ENCODE measurements at places on chromosomes 13 and 19.

DNA sequence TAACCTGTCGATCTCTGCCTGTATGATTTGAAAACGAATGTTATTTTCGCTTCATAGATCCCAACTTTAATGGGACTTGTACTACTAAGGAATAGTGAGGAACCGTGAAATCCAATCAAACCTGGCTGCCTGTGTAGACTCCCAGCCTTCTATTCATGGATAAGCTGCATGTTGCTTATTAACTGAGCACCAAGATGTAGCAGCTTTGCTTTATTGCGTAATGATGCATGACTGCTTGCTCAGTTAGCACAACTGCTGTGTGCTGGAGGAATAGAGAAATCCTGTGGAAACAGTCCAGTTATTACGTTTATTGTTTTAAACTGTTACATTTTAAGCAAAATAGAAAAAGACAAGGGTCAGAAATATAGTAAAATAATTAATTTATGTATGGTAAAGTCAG, 108.2 kb downstream of the SHISA2 start:
- H3K27me3 ChIP-seq = peaks cover 39% of the 10 kb centered on the region
- H3K27ac ChIP-seq = no peak overlapping the region
- DNase-seq = no peak
- H3K36me3 ChIP-seq = no peaks in the 10 kb centered on the region

DNA sequence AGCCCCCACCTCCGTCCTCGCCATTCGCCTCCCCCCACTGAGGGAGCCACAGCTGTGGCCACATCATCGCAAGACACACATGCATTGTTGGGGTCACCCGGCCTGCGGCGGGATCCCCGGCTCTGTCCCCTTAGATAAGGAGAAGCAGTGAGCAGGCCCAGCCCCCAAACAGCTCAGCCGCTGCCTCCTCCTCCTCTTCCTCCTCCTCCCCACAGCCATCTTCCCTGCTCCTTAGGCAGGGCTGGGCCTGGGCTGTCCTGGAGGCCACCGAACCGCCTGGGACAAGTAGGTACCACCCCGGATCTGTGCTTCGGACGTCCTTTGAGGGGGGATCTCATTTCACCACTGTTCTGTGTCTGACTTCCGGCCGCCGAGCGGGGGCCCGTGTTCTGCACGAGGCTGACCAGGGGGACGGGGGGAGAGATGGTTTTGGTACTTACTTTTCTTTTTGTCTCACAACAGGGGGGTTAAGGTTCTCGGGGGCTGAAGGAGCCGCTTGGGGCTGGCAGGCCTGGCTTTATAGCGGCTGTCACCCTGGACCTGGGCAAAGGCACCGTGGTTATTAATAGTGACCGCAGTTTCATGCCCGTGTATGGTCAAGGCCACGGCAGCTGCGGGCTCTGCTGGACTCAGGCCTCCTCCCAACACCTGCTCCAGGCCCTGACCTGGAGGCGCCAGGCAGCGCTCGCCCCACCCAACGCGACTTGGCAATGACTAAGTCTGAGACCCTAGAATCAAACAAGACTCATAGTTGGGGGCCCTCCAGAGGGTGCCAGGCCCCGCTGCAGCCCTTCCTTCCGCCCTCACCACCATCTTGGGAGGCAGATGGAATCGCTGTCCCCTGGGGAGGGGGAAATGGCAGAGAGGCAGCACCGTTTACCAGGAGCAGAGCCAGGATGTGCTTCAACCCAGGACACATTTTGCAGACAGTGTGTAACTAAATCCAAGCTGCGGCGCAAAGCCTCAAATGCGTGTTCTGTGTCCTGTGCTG, 18.3 kb downstream of the NMRK2 start:
- no peak overlapping the region for H3K27ac ChIP-seq
- no peak for DNase-seq
- no peaks in the 10 kb centered on the region for H3K4me1 ChIP-seq
- H3K4me3 ChIP-seq = no peak overlapping the region

DNA sequence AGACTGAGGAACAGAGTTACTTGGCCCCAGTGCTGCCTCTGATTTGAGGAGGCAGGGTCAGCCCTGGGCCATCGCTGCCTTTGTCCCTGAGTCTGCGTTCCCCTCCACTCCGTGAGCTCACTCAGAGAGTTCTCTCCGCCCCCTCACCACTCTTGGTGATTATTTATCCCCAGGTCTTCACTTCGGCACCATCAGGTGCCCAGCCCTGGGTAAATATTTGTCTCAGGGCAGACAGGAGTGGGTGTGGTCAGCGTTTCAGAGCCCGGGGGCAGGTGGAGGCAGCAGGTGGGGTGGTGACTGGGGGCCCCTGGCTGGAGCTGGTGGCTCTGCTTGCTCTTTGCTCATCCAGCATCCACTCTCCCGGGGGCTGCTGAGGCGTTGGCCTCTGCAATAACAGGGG, 20.6 kb downstream of the PPP1R37 start:
- H3K27me3 ChIP-seq = no peaks in the 10 kb centered on the region
- no peaks in the 10 kb centered on the region for H3K36me3 ChIP-seq
- peaks cover 33% of the 10 kb centered on the region for H3K4me1 ChIP-seq
- peak overlapping the region; percentile 96 for H3K27ac ChIP-seq

- no peaks in the 10 kb centered on the region for H3K4me1 ChIP-seq
- H3K27ac ChIP-seq = no peak overlapping the region
- no peak overlapping the region for H3K4me3 ChIP-seq
- peaks cover 50% of the 10 kb centered on the region for H3K27me3 ChIP-seq
These were observed 129.1 kb upstream of the SOX1 start for GRCh38 chr13:111937777-111938311.

DNA sequence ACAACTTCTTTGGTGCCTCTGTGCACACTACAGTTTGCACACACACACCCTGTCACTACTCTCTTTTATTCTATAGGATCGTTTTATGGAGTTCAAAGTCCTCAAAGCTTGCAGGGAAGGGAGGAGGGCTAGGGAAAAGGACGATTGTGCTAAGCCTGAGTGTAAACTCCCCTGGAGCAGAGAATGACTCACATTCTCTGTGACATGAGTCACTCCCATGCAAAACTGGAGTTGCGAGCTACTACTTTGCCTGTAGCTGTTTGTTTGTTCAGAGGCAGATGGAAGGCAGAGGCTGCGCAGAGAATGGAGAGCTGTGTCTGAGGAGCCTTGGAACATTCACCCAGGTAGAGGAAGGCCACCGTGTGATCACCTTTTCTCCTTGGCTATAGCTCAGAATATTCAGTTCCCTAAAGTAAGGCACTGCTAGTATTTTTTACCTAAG, 80.5 kb upstream of the MBNL2 start:
- peaks cover 25% of the 10 kb centered on the region for H3K4me1 ChIP-seq
- H3K4me3 ChIP-seq = peak overlapping the region; percentile 29
- peak overlapping the region; percentile 72 for H3K27ac ChIP-seq

DNA sequence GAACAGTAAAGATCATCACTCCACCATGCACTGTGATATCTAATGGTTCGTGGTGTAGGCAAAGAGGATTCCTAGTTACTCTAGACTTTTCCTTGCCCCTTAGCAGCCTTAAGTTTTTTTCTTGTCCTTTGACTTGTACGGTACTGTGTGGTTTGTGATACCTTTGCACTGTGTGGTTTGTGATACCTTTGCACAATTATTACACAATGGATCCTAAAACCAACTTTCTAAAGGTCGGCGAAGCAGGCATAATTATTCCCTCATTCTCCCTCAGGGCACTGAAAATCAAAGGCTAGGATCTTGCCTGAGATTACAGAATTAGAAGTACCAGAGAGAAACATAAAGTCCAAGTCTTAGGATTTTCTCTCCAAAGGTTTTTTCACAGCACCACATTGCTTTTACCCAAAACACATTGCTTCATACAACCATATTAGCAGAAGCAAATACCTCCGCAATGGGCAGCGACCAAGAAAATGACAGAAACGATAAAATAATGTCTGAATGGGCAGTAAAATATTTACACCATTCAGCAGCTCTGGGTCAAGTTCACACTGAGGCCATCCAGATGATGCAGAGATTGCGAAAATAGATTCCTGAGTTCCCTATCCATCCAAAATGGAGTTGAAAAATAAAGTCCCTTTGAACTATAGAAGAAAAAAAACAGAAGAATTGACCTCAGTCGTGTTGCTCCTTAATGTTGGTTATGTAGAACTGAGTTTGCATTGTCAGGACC, 106.4 kb downstream of the FGF14 start:
- no peaks in the 10 kb centered on the region for H3K36me3 ChIP-seq
- DNase-seq = no peak
- no peaks in the 10 kb centered on the region for H3K27me3 ChIP-seq

GRCh38 chr13:110268061-110268460, 38.9 kb downstream of the COL4A1 start:
- no peaks in the 10 kb centered on the region for H3K27me3 ChIP-seq
- H3K4me3 ChIP-seq = no peak overlapping the region
- no peak overlapping the region for H3K27ac ChIP-seq

DNA sequence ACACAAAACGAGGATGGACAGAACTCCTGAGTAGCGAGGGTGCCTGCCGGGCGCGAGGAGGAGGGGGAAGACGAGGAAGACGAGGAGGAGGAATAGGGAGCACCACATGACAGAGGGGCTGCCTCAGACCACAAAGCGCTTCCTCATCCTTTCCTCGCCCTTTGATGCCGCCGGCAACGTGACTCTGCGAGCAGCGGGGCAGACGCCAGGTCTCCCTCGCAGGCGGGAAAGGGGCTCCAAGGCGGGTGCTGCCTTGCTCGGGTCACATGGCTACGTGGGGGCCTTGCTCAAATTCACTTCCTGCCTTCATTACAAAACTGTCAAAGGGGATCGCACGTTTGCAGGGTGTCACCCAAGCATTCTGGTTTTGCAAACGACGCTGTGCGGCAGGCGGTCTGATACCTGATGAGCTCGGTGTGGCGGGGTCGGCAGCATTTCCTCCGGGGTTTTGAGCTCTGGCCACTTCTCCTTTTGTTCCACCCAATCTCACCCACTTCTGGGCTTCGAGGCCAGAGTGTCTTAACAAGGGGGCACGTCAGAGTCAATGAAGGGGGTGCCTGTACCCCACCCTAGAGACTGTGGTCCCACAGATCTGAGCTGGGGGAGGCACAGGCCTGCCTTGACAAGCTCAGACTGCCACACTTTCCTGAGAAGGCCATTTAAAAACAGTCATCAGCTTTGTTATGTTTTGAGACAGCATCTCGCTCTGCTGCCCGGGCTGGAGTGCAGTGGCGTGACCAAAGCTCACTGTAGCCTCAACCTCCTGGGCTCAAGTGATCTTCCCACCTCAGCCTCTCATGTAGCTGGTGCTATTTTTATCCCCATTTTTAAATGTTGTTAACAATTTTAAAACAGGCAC, 14.9 kb downstream of the MAP2K2 start:
- no peak for DNase-seq
- H3K4me3 ChIP-seq = no peak overlapping the region
- no peaks in the 10 kb centered on the region for H3K27me3 ChIP-seq
- H3K4me1 ChIP-seq = no peaks in the 10 kb centered on the region
- no peak overlapping the region for H3K27ac ChIP-seq

GRCh38 chr19:19613506-19613905, 5.0 kb downstream of the PBX4 start:
- peaks cover 10% of the 10 kb centered on the region for H3K27me3 ChIP-seq
- H3K36me3 ChIP-seq = no peaks in the 10 kb centered on the region
- DNase-seq = no peak
- H3K4me3 ChIP-seq = no peak overlapping the region
- H3K27ac ChIP-seq = no peak overlapping the region
- peaks cover 1% of the 10 kb centered on the region for H3K4me1 ChIP-seq

GRCh38 chr19:35223084-35223790, 5.3 kb downstream of the FAM187B start:
- no peak overlapping the region for H3K4me3 ChIP-seq
- H3K27ac ChIP-seq = no peak overlapping the region
- H3K36me3 ChIP-seq = no peaks in the 10 kb centered on the region
- DNase-seq = no peak
- peaks cover 7% of the 10 kb centered on the region for H3K27me3 ChIP-seq

GRCh38 chr13:25662516-25662915, 290.7 kb downstream of the ATP8A2 start:
- peaks cover 6% of the 10 kb centered on the region for H3K27me3 ChIP-seq
- peaks cover 12% of the 10 kb centered on the region for H3K4me1 ChIP-seq
- H3K4me3 ChIP-seq = no peak overlapping the region
- peaks cover 1% of the 10 kb centered on the region for H3K36me3 ChIP-seq

GRCh38 chr19:11281356-11282049, 14.5 kb upstream of the TSPAN16 start:
- DNase-seq = no peak
- H3K4me3 ChIP-seq = no peak overlapping the region
- no peaks in the 10 kb centered on the region for H3K27me3 ChIP-seq
- H3K36me3 ChIP-seq = no peaks in the 10 kb centered on the region

DNA sequence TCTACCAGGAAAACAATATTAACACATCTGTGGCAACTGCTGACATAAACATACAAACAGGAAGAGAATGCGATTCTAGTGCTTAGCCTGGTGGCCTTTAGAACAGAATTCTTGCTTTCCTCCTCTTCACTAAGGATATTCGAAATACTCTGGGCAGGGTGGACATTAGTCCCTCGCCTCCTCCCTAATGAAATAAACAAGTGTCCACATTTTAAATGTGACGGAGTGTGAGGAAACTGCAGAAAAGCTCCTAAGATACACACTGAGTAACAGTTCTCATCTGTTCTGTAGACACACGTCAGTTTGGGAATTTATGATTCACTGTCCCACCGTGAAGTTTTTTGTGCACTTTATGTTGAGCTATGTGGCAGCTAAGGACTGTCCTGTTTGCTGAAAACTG, 639 bp downstream of the STARD13 start:
- H3K36me3 ChIP-seq = no peaks in the 10 kb centered on the region
- peaks cover 17% of the 10 kb centered on the region for H3K4me1 ChIP-seq
- peak overlapping the region; percentile 96 for H3K27ac ChIP-seq
- peaks cover 8% of the 10 kb centered on the region for H3K27me3 ChIP-seq
- no peak for DNase-seq

DNA sequence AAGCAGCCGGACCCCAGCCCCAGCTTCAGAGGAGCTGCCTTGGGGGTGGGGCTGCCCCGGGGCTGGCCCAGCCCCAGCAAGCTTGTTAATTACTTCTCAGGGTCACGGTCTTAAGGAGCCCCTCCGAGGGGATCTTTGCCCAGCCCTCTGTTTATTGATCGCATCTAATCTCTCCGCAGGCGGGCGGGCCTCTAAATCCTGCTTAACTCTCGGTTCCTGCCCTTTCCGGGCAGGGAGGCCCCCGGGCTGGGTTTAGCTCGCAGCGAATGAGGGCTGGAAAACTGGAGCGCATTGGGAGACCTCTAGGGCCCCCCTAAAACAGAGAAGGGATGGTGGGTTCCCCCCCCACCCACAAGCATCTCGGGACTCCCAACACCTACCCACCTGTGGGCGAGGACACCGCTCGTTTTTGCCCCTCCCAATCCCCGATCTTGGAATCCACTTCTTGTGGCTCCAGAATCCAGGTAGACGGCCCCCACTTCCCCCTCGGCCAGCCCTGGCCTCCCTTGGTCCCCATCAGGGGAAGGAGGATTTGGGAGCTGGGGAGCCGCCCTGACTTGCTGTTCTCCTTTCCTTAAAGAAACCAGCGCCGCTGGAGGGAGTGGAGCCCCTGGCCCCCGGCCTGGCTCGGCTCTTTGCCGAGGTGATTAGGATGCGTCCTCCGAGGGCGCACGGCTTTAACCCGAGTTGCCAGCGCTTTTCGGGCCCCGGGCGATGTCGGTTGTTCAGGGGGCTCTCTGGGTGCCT, 59.5 kb upstream of the ADGRL1 start:
- peak overlapping the region; percentile 63 for H3K4me3 ChIP-seq
- H3K27ac ChIP-seq = no peak overlapping the region
- no peak for DNase-seq
- H3K36me3 ChIP-seq = no peaks in the 10 kb centered on the region
- H3K4me1 ChIP-seq = peaks cover 6% of the 10 kb centered on the region
- H3K27me3 ChIP-seq = peaks cover 18% of the 10 kb centered on the region
